ENCODE measurements at places on chromosomes 3 and 15.

DNA sequence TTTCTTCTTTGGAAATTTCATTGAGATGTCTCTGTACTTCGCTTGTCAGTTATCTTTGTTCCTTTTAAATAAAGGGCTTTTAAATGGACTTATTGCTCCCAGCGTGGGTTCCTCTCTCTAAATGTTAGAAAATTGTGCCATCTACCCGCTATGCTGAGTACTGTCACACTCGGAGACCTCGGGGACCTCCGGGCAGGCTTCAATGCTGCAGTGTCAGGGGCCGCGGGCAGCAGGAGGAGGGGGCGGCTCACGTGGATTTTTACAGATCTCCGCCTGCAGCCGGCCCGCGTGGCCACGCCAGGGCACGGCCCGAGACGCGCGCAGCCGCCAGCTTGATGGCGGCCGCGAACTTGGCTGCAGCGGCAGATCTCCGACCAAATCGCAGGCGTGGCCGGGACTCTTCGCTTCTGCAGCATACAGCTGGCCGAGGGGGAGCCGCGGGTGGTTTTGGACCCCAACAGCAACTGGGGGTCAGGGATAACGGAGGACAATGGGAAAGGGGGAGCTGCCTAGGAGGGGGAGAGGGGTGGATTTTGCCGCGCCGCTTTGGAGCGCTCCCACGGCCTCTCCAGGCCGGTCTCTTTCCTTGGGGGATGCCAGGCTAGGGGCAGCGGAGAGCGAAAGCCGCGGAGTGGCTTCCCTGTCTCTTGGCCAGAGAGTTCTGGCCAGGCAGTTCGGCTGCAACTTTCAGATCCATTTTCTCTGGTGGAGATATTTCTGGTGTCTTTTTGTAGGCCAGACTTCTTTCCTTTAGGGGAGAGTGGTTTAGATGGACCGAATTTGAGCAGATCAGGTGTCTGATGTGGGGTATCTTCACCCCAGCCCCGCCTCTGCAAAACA is 15.3 kb downstream of the NR2F2 start:
- H3K36me3 ChIP-seq, result no peaks in the 10 kb centered on the region
- peak overlapping the region; percentile 92 for H3K4me3 ChIP-seq
- H3K27ac ChIP-seq, result peak overlapping the region; percentile 94
- no peaks in the 10 kb centered on the region for H3K4me1 ChIP-seq

DNA sequence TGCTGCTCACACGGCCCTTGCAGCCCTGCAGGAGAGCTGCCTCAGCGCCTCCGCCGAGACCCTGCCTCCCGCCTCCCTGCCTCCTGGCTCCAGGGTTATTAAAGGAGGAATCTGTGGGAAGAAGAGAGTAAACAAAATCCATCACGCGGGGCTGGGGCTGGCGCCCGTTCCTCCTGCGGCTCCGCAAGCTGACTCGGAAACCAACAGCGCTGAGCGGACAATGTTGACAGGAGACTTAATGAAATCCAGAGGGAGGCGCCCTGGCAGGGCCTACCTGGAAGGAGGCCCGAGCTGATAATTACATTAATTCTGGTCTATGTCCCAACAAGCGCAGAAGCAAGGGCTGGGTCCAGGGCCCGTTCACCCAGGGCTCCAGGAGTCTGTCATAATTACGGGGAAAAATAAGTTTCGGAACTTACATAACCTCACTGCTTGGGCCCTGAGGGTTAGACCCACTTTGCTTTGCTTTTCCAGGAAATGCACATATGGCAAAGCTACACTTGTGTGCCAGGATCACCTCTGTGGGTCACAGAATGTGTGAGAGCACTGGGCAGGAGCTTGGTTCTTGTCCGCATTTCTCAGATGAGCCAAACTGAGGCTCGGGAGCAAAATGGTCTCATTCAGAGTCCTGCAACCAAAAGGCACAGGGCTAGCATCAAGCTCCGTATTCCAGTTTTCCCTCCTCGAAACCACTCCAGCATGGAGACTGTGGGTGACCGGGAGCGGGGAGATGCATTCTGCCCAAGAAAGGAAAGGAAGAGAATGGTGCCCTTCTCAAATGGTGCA is 43.8 kb upstream of the SLC6A6 start:
- peak; percentile 34 for DNase-seq
- no peak overlapping the region for H3K4me3 ChIP-seq
- H3K27ac ChIP-seq, result no peak overlapping the region

- no peaks in the 10 kb centered on the region for H3K27me3 ChIP-seq
- no peak overlapping the region for H3K4me3 ChIP-seq
- H3K4me1 ChIP-seq, result peaks cover 16% of the 10 kb centered on the region
- peaks cover 84% of the 10 kb centered on the region for H3K36me3 ChIP-seq
- no peak overlapping the region for H3K27ac ChIP-seq
- no peak for DNase-seq
These were observed 23.0 kb downstream of the TPM1 start for GRCh38 chr15:63065262-63066221.

DNA sequence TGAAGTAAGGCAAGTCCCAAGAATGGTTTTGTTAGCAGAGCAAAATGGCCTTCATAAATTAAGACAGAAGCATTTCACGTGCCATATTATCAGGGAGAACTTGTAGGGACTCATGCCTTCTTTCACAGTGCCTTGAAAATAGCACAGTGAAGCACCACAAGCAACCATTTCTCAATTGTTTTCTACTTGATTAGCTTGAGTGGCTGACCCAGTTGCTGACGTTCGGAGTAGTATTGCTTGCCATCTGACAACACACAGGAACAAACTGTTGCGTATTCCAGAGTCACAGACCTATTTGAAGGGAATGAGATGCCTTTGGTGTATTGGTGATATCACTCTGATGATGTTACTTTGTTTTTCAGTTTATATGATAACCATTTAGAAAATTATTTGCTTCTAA is 3.0 kb upstream of the C3orf52 start:
- H3K4me1 ChIP-seq, result no peaks in the 10 kb centered on the region
- H3K4me3 ChIP-seq, result no peak overlapping the region
- DNase-seq, result no peak
- H3K36me3 ChIP-seq, result no peaks in the 10 kb centered on the region
- H3K27me3 ChIP-seq, result no peaks in the 10 kb centered on the region
- no peak overlapping the region for H3K27ac ChIP-seq

GRCh38 chr15:99450896-99451358 is 114.9 kb upstream of the MEF2A start:
- DNase-seq, result no peak
- H3K4me3 ChIP-seq, result no peak overlapping the region
- no peaks in the 10 kb centered on the region for H3K27me3 ChIP-seq
- peak overlapping the region; percentile 85 for H3K27ac ChIP-seq
- H3K36me3 ChIP-seq, result no peaks in the 10 kb centered on the region

DNA sequence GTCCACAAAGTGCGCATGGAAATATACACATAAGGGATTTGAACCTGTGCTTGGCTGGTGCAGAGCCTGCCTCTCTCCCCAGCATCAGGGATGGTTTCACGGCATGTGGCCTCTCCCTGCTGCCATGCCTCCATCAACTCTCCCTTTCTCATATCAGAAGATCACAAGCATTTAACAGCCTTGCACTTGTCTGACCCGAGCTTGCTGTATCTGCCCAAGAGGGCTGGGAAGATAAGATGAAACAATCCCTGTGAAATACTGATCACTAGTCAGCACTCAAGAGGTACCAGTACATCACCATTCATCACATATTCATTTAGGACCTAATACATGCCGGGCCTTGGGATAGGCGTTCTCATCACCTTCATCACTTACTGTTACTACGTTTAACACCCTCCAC is 107.6 kb upstream of the ARHGEF3 start:
- no peaks in the 10 kb centered on the region for H3K27me3 ChIP-seq
- H3K4me3 ChIP-seq, result no peak overlapping the region
- H3K4me1 ChIP-seq, result no peaks in the 10 kb centered on the region
- no peak overlapping the region for H3K27ac ChIP-seq
- H3K36me3 ChIP-seq, result no peaks in the 10 kb centered on the region

DNA sequence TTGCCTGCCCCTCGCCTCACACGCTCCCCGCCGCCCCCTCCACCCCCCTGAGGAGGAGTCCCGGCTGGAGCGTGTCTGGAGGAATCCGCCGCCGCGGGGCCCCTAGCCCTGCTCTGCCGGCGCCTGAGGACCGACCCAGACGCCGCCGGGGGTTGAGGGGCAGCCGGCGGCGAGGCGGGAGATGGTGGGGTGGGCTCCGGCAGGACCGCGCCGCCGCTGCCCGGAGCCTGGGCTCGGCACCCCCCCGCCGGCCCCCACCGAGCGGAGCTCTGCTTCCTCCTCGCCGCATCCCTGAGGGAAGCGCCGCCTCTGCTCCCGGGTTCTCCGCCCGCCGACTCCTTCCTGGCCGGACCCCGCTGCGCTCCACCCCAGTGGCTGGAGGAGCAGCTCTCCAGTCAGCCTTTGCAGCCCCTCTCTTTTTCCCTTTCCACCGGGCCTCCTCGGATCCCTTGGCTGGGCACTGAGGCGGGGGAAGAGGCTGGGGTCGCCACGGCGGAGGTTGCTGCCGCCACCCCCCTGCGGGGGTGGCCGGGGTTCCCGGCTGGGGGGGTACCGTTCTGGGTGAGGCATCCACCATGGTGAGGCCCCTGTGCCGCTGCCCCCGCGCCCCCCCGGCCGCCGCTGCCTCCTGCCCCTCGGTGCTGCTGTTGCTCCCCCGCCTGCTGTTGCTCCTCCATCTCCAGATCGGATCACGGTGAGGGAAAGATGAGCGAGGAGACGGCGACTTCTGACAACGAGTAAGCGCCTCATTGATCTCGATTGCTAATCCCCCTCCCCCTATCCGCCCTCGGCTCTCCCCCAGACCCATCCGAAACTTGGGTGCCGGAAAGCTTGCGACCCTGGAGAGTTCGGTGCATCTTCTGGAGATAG is at the start of gene SPRED1:
Gene SPRED1 (plus strand): TSS at position 356 of the 870 bp plus-strand sequence. CDS start 350 bp downstream, at position 706.
- peak within 1 kb of the TSS; percentile 90 for H3K4me3 ChIP-seq
- H3K27me3 ChIP-seq, result no peaks in the 10 kb centered on the region
- peak; percentile 81 for DNase-seq

DNA sequence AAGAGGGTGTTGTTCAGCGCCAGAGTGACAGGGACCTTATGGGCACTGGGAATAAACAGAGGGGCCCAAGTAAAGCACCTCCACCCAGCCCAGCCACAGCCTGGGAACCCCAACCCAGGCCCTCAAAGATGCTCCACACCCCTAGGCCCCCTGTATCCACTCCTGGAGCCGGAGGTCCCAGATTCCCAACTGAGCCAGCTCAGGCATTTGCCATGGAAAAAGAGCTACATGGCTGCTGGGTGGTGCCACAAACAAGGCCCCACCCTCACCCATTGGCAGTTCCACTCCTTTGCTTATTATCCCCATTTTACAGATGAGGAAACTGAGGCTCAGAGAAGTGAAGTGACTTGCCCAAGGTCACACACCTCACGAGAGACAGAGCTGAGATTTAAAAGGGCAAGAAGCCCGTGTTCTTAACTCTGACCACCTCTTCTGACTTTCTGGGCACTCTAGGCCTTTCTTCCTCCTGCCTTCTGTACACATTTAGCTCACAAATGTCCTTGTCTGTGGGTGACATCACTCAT is 16.9 kb downstream of the ANPEP start:
- no peaks in the 10 kb centered on the region for H3K4me1 ChIP-seq
- H3K36me3 ChIP-seq, result no peaks in the 10 kb centered on the region
- no peak overlapping the region for H3K27ac ChIP-seq

DNA sequence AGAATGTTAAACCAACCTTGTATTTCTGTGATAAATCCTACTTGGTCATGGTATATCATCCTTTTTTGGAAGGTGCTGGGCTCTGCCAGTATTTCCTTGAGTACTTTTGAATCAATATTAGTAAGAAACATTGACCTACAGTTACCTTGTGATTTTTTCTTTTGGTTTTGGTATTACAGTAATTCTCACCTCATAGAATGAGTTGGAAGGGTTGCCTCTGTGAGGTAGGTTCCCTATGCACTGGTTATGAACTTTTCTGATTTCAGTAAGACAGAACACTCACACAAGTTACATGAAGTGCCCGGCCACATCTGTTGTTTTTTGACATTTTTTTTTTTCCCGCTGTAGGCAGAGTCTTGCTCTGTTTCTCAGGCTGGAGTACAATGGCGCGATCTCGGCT is 20.0 kb downstream of the PCCB start:
- no peak for DNase-seq
- no peaks in the 10 kb centered on the region for H3K27me3 ChIP-seq
- no peak overlapping the region for H3K27ac ChIP-seq
- no peaks in the 10 kb centered on the region for H3K36me3 ChIP-seq

- no peak for DNase-seq
- H3K4me3 ChIP-seq, result no peak overlapping the region
- H3K27me3 ChIP-seq, result no peaks in the 10 kb centered on the region
- H3K27ac ChIP-seq, result no peak overlapping the region
These were observed 20.2 kb downstream of the FNDC3B start for GRCh38 chr3:172059532-172059931.

DNA sequence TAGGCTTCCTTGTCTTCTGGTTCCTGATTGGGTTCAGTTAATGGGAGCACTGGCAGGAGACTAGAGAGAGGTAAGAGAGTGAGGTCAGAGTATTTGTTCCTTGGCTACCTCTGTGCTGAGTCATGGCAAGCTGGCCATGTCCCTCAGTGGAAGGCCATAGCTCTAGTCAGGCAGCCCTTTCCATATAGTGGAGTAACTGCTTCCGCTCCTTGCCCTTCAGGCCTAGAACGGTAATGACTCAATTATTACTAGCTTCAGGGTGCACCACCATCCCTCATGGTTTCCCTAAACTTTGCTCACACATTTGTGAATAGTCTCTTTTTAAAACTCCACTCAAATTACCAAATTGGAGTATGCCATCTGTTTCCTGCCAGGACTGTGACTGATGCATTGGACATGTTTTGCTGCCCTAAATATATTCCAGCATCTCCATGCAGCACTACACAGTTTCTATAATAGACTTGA is 10.5 kb upstream of the ANO10 start:
- no peaks in the 10 kb centered on the region for H3K4me1 ChIP-seq
- no peaks in the 10 kb centered on the region for H3K36me3 ChIP-seq
- no peaks in the 10 kb centered on the region for H3K27me3 ChIP-seq
- H3K4me3 ChIP-seq, result no peak overlapping the region
- DNase-seq, result no peak
- H3K27ac ChIP-seq, result peak overlapping the region; percentile 7

DNA sequence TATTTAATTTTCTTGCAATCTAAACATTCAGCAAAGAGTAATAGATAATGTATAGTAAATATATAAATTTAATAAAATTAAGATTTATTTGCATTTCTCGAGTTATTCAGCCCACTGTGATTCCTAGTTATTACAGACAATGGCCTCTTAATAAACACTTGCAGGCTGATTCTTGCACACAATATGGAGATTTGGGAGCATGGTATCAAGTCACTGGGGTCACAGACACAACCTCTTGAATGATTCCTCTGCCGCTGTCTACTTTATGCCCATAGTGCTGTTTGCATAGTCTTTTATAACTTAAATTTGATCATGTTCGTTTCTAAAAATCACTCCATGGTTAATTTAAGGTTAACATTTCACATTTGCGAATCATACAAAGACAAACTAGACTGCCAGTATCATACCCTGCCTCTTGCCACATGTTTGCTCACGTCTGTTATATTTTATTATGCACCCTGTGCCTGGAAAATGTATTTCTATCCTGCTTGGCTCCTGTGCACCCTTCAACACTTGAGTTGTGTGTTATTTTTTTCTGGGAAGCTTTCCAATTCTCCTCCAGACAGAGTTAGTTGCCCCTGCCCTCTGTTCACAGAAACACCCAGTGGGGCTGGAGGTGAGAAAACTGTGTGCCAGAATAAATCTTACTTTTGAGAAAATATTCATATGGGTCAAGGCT is 206.3 kb upstream of the ROBO1 start:
- H3K4me1 ChIP-seq, result no peaks in the 10 kb centered on the region
- DNase-seq, result no peak
- H3K4me3 ChIP-seq, result no peak overlapping the region
- no peaks in the 10 kb centered on the region for H3K27me3 ChIP-seq
- H3K36me3 ChIP-seq, result no peaks in the 10 kb centered on the region

GRCh38 chr3:69236812-69237707 is 114.7 kb upstream of the LMOD3 start:
- H3K27ac ChIP-seq, result no peak overlapping the region
- peak overlapping the region; percentile 13 for H3K4me3 ChIP-seq
- DNase-seq, result no peak

Measured in psoas muscle (tissue), 8 donors.